Fibroblast of villous mesenchyme (primary cell): ENCODE measurements at places on chromosomes 2 and 18. TPM values are rescaled to one million over a fixed set of nuclear protein-coding genes. Genes with fewer than 3 reads are reported as not detected.

Gene GPR45
- total RNA-seq, result not detected in 2 replicates

Gene CD8B2
- total RNA-seq, result not detected in 2 replicates

DNA sequence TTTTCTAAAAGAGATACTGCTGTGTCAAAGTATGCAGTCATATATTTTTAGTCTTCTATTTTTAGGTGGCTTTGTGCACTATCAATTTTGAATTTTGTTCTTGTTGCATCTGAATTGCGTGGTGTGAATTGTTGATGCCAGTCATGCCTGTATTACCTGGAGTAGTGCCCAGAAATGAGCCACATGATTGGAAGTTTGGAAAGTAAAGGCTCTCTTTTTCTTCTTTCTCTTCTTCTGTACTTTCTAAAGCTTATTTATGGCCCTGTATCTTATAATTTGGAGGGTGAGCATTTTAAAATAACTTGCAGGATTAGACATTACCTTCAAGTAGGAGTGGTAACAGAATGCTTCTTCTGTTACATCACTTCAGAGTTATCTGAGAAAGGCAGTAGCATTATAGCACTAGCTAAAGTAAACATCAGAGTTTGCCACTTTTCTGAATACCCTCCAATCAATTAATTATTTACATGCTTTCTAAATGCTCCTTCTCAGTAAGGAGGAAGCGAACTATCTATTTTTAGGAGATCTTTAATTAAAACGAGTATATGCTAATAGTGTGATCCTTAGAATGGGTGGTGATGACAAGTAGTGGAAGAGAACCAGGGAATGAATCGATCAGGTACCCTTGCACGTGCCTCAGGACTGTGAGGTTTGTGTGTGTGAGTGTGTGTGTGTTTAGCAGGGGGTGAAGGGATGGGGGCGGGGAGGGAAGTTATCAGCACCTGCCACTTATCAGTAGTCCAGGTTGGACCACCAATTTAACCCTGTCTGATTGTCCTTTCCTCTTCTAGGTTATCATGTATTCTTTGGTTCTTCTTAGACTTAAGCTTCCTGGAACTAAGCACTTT is 112.5 kb downstream of the MAP3K20 start:
- peak; percentile 27 for DNase-seq

GRCh38 chr2:113755835-113756354 is 547 bp downstream of the SLC35F5 start:
- DNase-seq, result peak; percentile 36

DNA sequence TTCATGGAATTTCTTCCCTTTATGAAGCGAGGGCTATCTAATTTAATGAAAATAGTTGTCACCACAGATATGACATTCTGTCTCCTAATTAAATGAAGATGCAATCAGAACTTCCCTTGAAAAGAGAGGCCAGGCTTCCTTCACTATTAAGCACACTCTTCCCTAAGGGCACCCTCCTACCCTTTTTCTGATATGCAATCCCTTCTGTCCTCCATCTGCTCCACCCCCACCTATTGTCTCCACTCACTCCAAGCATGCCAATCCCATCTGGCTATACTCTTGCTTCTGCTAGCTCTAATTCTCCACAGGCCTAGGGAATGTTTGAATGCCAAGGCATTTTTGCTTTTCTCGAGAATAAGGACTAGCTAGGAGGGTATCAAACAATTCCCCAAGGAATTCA is 818.4 kb upstream of the FSHR start:
- DNase-seq, result no peak

DNA sequence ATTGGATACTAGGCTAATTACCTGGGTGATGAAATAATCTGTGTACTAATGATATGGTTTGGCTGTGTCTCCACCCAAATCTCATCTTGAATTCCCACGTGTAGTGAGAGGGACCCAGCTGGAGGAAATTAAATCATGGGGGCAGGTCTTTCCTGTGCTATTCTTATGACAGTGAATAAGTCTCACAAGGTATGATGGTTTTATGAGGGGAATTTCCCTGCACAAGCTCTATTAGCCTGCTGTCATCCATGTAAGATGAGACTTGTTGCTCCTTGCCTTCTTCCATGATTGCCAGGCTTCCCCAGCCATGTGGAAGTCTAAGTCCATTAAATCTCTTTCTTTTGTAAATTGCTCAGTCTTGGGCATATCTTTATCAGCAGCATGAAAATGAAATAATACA is 394.1 kb upstream of the SYT4 start:
- DNase-seq, result no peak
